Mesothelial cell of epicardium (in vitro differentiated cells): ENCODE measurements at places on chromosomes 1 and 21. TPM values are rescaled to one million over a fixed set of nuclear protein-coding genes. Genes with fewer than 3 reads are reported as not detected.

GRCh38 chr1:209190591-209191261 is 392.8 kb upstream of the CAMK1G start:
- no peak for DNase-seq

- no peak for DNase-seq
Observed at GRCh38 chr1:230321741-230322420, 104.3 kb downstream of the PGBD5 start.

DNA sequence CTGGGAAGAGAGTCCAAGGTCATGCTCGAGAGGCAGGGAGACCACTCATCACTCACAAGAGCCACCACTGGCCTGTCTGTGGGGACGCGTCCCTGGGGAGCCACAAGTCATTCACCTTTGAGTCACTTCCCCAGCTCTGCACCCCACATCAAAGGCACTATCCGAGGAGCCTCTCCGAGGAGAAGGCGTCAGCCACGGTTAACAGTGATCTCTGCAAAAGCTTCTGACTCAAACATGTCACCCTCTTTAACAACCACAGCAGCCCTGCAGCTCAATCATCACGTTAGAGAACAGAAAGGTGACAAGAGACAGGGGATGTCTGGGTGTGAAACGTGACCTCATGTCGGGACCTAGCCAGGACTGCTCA is 9.0 kb downstream of the LRRC47 start:
- no peak for DNase-seq

HHAT gene
- 17.4 to 19.2 TPM (median 18.0 TPM) in 3 replicates for total RNA-seq

DNA sequence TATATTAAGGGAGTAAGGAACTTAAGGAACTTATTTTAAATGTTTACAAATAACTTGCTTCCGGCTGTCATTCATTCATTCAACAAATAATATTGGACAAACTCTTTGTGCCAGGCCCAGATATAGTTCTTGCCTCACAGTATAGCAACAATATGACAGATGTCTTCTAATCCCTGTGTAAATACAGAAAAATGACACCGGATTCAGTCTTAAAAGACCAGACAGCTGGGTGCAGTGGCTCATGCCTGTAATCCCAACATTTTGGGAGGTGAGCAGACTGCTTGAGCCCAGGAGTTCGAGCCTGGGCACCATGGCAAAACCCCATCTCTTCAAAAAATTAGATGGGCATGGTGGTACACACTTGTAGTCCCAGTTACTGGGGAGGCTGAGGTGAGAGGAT is 23.7 kb downstream of the EIF2B3 start:
- DNase-seq = no peak

- no peak for DNase-seq
Observed at GRCh38 chr21:45506836-45507522, 35.3 kb downstream of the SLC19A1 start.

GRCh38 chr1:93415296-93415695 is 32.6 kb upstream of the FNBP1L start:
- no peak for DNase-seq

DNA sequence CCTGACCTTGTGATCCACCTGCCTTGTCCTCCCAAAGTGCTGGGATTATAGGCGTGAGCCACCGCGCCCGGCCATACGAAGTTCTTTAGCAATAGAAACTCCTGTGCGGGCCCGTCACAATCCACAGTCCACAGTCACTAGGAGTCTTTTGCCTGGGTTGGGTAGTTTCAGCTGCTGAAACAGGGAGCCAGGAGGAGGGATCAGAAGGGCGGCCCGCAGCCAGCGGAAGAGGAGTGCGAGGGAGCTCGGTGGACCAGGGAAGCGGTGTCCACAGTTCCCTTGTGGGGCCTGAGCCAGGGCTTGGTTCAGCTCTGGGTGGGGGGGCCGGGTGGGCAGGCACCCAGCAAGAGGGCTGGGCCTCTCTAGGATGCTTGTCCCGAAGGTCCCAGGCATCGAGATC is 17.9 kb upstream of the HSPG2 start:
- no peak for DNase-seq

ADAMTS5 gene
- total RNA-seq = 3.7 to 4.9 TPM (median 4.4 TPM) in 3 replicates

OVAAL gene
- total RNA-seq = not detected in 3 replicates

MIXL1 gene
- total RNA-seq = 3.2 to 4.3 TPM (median 3.4 TPM) in 3 replicates
